Urothelium cell line (cell line): ENCODE measurements at places on chromosomes 6 and 20.

DNA sequence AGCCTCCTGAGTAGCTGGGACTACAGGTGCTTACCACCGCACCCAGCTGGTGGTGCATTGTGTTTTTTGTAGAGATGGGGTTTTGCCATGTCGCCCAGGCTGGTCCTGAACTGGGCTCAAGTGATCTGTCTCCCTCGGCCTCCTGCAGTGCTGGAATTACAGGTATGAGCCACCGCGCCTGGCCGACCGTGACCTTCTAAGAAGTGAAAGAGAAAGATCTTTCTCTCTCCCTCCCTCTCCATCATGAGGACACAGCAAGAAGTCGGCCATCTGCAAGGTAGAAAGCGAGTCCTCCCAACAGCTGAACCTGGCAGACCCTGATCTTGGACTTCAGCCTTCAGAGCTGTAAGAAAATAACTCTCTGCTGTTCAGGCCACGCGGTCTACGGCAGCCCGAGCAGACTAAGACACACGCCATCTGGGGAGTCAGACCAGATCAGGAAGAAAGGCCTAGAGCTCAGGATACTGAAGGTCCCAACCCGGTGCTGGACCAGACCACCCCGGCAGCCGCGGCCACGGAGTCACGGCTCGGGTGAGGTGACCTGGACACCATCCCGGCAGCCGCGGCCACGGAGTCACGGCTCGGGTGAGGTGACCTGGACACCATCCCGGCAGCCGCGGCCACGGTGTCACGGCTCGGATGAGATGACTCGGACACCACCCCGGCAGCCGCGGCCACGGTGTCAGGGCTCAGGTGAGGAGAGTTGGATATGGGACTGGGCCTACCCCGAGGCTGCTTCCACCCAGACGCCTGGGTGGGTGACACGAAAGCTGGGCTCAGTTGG is 9.6 kb downstream of the GMEB2 start:
- DNase-seq: no peak

DNA sequence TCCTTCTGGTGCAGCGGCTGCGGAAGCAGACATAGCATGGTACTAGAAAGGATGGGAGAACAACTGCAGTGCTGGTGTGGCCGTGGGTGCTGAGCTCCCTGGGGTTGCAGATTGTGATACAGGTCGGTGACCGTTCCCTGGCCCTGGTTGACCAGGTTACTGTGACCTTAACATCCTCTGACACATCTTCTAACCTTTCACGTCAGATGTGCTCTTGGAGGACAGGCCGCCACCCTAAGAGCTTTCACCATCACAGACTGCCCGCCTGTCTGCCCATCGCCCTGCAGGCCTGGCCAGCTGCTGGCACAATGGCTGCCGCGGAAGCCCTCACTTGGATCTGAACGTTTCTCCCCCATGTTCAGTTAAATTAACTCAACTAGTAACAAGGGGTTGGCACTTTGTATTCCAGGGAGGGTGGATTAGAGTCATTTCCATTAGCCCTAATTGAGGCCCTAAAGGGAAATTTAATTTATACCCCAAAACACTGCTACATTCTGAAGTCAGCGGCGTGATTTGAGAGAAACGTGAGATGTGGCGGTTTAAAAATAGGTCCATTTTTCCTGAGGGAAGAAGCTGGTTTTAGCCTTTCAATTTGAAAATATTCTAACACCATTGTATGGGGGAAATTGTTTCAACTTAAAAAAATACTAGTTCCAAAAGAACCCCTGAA is 443.9 kb upstream of the CDH4 start:
- no peak for DNase-seq

DNA sequence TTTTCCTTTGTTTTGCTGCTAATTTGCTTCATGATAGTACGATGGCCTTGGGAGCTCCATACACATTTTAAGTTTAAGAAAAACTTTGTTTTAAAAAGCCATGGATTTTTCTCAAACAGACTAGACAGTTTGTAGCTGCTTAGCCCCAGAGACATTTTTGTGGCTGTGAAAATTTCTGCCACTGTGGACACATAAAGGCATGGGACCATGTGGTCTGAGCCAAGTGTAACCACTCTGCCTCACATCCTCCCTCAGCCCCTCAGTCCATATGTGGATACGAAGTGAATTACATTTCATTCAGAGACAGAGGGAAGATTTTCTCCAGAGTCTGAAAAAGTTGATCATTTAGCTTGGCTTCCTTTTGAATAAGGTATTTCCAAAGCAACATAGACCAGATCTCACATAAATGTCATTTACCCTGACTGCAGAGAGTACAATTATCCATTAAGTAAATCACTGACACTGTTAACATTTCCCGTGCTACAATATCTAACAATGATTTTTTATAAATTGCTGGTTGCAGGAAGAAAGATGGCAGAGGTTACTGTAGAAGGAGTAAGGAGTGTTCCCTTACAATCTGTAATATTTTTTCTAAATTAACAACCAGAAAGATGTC is 87.4 kb downstream of the GJA1 start:
- DNase-seq: no peak

- DNase-seq: no peak
Measured at GRCh38 chr20:32130965-32131364, 21.5 kb downstream of the TM9SF4 start.

GRCh38 chr6:153032255-153032882 is 29.9 kb upstream of the MTRF1L start:
- peak; percentile 8 for DNase-seq

DNA sequence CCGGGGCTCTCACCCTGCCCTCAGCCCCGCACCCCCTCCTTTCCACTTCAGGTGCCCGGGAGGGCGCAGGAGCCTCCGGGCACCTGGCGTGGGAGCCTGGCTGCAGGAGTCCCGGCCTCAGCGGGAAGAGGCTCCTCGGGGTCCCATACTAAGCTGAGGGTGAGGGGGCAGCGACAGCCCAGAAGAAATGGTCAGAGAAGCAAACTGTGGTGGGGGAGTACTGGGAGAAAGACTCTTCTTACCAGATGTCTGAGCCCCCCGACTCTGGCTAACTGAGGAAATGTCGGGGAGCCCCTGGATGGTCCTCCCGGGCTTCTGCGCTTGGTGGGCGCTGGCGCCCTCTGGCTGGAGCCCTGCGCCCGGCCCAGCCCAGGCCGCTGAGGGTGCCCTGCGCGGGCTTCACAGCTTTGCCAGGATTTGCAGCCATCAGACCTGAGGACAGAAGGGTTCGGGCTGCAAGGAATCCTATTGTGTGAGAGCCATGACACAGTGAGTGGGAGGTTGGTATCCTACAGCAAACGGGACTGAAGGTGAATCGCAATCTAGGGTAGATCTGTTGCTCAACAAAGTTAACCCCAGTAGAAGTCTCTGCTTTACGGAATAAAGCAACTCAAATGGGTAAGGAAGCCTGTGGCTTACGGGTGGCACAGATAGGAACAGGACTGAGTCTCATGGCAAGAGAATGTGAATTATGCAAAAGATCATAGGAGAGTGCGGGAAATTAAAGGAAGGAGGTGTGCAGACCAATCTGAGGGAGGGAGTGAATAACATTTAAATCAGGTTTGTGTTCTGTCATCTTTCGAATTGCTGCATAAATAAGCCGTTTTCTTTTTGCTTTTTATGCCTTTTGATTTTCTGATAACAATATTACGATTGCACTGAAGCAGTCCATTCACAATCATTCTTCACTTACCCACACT is 639 bp upstream of the RCAN2 start:
- DNase-seq: peak; percentile 76

DNA sequence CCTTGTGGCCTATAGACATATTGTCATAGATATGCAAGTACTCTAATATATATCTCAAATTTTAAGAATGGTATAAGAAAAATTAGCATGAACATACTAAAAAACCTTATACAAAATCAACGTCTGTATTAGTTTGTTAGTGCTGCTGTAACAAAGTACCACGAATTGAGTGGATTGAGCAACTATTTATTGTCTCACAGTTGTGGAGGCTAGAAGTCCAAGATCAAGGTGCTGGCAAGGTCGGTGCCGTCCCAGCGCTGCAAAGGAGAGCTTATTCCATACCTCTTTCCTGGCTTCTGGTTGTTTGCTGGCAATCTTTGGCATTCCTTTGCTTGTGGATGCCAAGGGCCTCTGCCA is 317.6 kb upstream of the FERMT1 start:
- no peak for DNase-seq

- DNase-seq: no peak
Measured at GRCh38 chr6:47247227-47247797, 62.4 kb downstream of the TNFRSF21 start.

DNA sequence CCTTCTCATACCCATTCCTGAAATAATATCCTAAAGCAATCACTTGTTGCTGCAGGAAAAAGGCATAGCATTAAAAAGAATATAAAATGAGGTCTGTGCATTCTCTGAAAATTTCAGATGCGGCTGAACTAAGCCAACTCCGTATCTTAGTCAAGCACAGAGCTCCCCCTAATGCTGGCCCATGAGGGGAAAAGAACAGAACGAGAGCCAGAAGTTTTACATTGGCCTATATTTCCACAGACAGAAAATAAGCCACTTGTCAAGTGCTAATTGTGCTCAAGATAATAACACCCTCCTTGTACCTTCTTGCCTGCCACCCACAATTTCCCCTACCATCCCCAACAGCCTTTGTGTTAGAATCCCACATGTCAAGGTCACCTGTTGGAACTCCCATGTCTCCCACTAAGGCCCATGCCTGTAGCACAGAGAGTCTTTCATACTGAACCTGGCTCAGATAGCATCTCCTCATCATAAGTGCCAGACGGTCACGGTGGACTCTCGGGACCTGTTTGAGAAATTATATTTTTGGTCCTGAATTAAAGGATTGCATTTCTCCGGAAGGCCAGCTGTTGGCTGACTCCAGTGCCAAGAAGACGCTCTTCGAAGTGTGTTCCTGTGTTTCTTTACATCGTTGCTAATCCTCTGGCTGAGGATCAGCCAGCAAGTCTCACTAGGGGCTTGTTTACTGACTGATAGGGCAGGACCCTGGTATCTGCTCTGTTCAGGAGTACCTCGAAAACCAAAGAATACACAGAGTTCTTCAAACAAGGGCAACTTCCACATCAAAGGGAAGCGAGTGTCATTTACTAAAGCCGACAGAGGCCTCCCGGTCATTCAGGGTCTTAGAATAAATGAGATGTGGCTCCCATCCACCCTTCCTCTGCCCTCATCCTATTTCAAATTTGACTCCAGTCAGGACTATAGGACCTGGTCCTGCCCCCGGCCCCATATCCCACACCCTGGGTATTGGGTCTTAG is 183.4 kb upstream of the FBXL4 start:
- no peak for DNase-seq

GRCh38 chr20:33837096-33837830 is 26.1 kb downstream of the CHMP4B start:
- DNase-seq: no peak

- DNase-seq: no peak
Measured at GRCh38 chr20:7352165-7352564, 584.7 kb downstream of the BMP2 start.

GRCh38 chr6:45493761-45494160 is 116.0 kb upstream of the SUPT3H start:
- DNase-seq: no peak

GRCh38 chr6:31791324-31792089 is 4.0 kb downstream of the VARS1 start:
- DNase-seq: peak; percentile 60

DNA sequence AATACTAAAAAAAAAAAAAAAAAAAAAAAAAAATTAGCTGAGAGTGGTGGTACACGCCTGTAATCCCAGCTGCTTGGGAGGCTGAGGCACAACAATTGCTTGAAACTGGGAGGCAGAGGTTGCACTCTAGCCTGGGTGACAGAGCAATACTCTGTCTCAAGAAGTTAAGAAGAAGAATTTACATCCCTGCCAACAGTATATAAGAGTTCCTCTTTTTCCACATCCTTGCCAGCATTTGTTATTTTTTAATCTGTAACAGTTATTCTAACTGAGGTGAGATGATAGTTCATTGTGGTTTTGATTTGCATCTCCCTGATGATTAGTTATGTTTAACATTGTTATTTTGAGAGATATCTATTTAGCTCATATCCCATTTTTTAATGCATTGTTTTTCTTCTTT is 20.3 kb upstream of the DYNLRB1 start:
- no peak for DNase-seq

DNA sequence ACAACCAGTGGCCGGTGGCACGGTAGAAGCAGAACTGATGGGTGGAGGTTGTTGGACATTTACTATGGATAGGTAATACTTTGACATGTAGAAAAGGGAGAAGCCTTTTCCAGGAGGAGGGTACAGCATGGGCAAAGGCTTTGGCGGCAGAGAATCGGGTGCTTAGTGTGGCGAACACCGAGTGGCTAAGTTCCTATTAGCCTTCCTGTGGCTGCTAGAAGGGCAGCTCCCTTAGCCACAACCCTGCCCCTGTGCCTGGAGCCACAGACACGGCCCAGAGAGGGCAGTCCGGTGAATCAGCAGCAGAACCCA is 37.9 kb upstream of the TGM2 start:
- no peak for DNase-seq

DNA sequence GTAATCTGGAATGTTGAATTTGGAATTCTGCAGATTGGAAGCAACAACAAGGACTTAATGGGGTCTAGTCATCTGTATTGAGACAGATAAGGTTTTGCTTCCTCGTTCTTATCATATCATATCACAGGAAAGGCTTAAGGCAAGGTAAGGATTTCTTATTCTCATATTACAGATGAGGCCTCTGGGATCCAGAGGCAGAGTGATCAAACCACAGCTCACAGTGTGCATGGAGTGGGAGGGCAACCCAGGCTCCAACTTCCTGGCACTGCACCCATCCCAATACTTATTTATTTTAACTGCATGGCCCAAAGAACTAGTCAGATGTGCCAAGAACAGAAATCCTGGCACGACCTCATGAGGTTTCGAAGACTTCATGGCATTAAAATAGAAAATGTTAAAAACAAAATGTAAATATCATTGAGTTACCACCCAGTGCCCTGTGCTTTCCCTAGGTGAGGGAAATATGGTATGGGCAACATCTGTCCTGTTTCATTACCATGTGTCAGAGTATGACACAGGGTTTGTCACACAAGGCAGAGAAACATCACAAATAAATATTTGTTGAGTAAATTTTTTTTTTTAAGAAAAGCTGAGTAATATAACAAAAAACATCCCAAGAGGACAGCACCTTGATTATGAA is 191.9 kb downstream of the ISM1 start:
- DNase-seq: no peak

GRCh38 chr6:109852713-109853112 is 125.4 kb upstream of the GPR6 start:
- DNase-seq: no peak

- DNase-seq: no peak
Measured at GRCh38 chr20:50820515-50821256, 25.8 kb downstream of the BCAS4 start.

DNA sequence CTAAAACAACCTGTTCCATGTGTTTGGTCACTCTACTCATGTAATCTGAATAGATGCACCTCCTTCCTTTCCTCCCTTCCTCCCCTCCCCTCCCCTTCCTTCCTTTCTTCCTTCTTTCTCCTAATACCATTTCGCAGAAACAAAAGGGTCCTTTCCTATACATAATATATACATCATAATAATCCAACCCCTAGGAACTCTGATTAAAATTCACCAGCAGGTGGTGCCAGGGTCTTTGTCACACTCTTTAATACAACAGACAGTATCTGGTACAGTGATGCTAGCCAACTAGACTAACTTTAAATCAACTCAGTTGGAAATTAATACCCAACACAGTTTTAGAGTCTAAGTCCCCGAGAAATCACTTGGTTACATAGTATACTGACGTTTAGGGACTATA is 181.2 kb upstream of the SHLD1 start:
- peak; percentile 12 for DNase-seq
